ENCODE measurements at places on chromosomes 11 and 22. TPM values are rescaled to one million over a fixed set of nuclear protein-coding genes. Genes with fewer than 3 reads are reported as not detected.
A peak's percentile ranks its signal among the peaks of the same experiment; 100 is the strongest.

Gene RAG2
- total RNA-seq, result not detected

Gene SSTR3
- 1.3 TPM for total RNA-seq

Gene CECR2
- 0.02 TPM for total RNA-seq

Gene TREH
- not detected for total RNA-seq

Gene SOX10
- not detected for total RNA-seq

Gene MMP8
- total RNA-seq, result not detected

Gene KBTBD4
- 17.7 TPM for total RNA-seq

Gene LRRN4CL
- total RNA-seq, result 0.14 TPM

Gene MYEOV
- not detected for total RNA-seq

- DNase-seq, result no peak
Measured at GRCh38 chr22:17792299-17792698, 18.0 kb upstream of the BID start.

- DNase-seq, result no peak
Measured at GRCh38 chr11:55572548-55572947, 620 bp downstream of the OR4C16 start.

GRCh38 chr11:116984186-116984585 is 114.0 kb downstream of the SIK3 start:
- no peak for DNase-seq

DNA sequence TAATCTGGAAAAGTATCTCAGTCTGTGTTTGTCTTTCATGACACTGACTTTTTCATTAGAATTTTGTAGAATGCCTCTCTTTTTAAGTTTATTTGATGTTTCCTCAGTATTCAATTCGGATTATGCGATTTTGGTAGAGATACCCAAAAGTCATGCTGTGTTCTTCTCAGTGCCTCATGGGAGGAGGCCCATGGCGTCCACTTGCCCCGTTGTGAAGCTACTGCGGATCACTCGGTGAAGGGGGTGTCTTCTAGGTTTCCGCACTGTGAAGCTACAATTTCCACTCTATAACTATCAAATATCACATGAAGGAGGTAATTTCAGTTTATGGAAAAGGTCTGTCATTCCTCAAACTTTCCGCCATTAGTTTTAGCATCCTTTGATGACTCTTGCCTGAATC is 794.0 kb downstream of the TBC1D22A start:
- peak; percentile 1 for DNase-seq

- DNase-seq, result no peak
Measured at GRCh38 chr11:9210224-9210921, 54.8 kb downstream of the DENND5A start.

- no peak for DNase-seq
Measured at GRCh38 chr11:64908766-64909165, 8.2 kb downstream of the ATG2A start.

DNA sequence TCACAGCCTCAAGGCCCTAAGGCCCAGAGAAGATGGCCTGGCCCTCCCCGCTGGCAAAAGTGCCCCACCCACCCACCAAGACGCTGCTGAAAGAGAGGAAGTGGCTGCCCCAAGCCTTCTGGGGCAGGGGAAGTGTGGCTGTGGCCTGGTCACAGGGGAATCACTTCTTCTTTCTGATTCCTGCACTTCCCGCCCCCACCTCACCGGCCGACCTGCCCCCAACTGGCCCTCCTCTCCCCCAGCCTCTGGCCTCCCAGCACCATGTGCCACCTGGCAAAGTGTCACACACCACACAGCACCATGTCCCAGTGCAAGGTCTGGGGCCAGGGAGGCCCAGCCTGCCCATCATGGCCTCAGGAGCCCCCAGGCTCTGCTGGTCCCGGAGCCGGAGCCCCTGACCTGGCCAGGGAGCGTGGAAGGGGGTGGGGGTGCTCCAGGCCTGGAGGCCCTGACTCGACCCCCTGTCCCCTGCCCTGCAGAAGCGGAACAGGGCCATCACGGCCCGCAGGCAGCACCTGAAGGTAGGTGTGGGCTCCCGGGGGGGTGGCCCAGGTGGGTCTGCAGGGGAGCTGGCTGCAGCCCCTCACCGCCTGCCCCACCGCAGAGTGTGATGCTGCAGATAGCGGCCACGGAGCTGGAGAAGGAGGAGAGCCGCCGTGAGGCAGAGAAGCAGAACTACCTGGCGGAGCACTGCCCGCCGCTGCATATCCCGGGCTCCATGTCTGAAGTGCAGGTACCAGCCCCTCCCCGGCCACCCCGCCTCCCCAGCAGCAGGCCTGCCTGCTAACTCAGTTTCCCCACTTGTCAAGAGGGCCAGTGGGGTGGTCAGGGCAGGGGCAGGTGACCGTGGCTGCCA is 1.4 kb downstream of the TNNI2 start:
- DNase-seq, result peak; percentile 65

- no peak for DNase-seq
Measured at GRCh38 chr11:107482234-107482633, 24.6 kb upstream of the CWF19L2 start.

DNA sequence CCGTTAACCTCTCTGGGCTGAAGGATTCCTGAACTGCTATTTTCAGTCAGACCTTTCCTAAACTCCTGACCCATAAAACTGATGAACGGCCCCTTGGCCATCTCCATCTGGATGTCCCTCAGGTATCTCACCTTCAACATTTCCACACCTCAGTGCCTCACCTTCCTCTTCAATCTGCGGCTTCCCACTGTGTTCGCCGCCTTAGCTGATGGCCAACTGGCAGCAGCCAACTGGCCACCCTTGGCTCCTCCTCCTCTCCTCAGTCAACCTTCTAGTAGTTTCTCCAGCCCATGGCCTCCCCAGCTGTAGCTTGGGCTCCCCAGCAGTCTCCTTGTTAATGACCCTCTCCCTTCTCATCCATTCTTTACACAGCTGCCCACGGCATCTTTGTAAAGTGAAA is 55.0 kb upstream of the PHOX2A start:
- no peak for DNase-seq

GRCh38 chr11:21447871-21448270 is 745.0 kb upstream of the ANO5 start:
- no peak for DNase-seq

- no peak for DNase-seq
Measured at GRCh38 chr11:75386942-75387630, 12.2 kb upstream of the RPS3 start.

DNA sequence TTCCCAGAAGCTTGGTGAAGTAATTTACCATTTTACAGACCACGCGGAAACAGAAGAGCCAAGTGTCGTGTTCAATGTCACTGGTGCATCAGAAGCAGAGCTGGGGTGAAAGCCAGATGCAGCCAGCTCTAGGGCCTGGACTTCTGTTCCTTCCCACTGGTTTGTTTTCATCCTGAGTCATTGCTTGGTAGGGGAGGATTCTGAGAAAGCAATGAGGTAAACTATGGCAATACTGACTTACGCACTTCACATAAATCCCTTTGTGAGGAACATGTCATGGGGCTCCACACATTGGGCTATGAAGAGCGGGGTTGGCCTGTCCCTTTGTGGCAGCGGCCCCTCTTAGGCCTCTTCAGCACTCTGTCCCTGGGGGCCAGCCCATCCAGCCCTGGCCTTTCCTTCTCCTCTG is 52.4 kb upstream of the RBFOX2 start:
- no peak for DNase-seq

- no peak for DNase-seq
Measured at GRCh38 chr22:38163844-38164550, 17.6 kb downstream of the PLA2G6 start.

DNA sequence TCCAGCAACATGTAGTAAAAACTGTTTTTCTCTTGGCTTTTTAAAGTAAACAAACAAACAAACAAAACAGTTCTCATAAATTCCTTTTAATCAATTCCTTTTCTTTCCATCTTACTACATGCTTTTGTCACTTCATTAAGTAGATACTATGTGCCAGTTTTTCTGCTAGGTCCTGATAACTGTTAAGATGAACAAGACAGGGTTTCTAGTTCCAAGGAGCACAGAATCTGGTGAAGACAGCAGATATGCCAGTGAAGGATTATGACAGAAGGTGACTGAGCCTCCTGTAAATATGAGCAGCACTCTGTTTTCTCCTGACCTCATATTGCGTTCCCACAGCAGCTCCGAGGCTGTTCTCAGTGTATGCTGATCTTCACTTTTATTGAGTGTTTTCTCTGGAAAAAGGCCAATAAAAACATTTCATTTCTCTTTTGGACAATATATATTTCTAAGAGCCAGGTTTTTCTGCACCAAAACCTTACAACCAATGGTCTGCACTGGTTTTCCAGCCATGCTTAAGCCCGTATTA is 45.8 kb downstream of the HEPHL1 start:
- DNase-seq, result no peak

DNA sequence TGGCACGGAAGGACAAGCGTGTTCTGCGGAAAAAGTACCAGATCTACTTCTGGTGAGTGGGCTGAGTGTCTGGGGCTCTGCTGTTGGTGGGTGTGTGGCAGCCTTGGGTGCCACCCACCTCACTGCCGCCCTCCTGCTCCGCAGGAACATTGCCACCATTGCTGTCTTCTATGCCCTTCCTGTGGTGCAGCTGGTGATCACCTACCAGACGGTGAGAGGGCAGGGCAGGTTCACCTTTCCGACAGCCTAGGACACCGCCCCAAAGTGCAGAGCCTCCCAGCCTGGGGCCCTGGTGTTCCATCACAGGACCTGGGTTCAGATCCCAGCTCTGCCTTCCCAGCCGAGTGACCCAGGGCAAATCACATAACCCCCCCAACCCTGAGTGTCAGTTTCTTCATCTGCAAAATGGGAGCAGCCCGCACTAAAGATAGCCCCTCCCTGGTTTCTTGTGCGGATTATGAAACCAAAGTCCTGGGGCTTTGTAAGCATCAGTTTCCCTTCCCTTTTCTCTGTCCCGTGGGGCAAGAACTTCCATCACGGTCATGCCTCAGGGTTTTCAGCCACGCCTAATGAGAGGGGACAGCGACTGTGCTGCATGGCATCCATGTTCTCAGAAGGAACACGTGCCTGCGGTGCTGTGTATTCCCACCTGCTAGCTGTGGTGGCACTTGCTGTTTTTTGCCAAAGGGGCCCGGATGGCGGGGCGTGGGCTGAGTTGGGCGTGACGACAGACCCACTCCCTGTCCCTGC is 9.8 kb upstream of the TAGLN start:
- DNase-seq, result no peak

- no peak for DNase-seq
Measured at GRCh38 chr11:33060271-33060670, 20.9 kb downstream of the TCP11L1 start.

GRCh38 chr11:103636232-103636631 is 400.2 kb upstream of the DDI1 start:
- DNase-seq, result no peak

- DNase-seq, result no peak
Measured at GRCh38 chr22:42645938-42646568, 3.1 kb downstream of the CYB5R3 start.

GRCh38 chr22:23556026-23556620 is 24.0 kb downstream of the IGLL1 start:
- DNase-seq, result no peak
